ENCODE measurements at places on chromosomes 4 and X.

DNA sequence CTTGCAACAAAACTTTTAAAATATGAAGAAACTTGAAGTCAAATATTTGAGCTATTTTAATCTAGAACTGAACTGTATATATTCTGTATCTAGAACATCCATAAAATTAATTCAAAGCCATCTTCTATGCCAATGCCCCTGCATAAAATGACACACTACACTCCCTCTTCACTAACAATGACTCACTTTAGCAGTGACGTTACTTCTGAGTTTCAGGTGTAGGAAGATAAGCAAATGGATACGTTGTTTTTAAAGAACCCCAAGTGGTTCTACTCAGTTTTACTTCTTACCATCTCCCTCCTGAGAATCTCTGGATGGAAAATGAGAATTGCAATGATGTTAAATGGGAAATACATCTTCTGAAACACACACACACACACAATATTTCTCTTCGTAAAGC is 45.2 kb downstream of the CXXC4 start:
- no peak for DNase-seq

DNA sequence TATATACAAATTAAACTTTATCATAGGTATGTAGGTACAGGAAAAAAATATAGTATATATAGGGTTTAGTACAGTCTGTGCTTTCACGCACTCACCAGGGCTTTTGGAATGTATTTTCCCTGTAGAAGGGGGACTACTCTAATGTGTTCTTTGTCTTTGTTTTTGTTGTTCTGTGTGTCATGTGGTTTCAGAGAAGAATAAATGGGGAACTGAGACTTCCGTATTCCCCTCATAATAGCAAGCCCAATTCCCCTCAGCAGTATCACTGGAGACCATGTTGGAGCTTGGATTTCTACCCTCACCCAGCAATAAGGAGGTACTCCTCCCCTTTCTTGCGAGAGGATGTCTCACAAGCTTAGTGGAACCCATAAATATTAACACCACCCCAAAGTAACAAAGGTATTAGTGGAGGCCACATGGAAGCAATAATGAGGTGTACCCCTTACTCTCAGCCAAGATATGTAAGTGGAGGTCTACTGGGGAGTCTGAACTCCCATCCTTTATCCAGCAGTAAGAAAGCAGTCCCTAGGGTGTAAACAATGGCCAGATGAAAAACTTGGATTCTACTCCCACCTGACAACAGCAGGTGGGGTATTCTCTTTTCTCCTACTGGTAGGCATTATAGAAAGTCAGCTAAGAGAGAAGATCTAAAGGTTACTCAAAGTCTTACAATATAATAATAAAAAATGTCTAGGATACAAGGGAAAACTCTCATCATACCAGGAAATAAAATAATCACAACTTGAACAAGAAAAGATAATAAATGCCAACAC is 805.4 kb upstream of the GALNTL6 start:
- no peak for DNase-seq

DNA sequence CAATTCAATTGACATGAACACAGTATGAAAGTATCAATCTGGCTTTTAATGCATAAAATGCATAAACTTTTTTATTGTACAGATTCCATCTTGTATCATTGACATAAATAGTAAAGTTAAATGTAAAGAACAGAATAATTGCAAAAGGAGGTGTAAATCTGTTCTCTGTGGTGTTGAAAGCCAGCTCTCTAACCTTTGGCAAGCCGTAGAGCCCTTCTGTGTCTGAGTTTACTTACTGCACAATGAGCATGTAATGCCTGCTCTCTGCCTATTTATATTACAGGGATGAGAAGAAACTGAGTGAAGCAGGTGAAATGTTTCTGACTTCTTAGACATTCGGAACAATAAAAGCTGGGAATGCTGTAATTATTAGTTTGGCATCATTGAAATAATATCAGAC is 389.3 kb upstream of the EPHA5 start:
- DNase-seq = no peak

GRCh38 chr4:12987284-12987683 is 496.9 kb downstream of the RAB28 start:
- DNase-seq = no peak

DNA sequence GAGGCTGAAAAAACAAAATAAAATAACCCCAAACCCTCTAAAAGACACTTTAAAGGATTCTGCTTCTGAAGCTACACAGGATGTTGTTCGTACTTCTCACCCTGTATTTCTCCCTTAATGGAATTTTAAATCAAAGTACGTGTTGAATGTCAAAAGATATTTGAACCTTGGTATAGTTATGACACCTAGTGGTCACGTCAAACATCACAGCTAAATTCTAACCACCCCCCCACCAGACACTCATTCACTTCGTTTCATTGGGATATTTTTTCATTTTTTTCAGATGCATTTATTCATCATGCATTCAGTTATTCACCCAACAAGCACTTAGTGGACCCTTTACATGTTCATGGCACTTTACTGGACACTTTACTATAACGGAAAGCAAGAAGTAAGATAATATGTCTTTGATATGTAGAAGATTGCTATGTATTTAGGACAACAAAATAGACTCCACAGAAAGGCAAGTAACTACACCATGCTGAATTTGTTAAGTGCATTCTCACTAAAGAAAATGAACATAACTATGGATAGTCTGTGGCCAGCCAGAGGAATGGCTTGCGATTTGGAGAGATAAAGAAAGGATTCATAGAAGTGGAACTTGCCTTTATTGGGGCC is 62.5 kb upstream of the GPR174 start:
- peak; percentile 61 for DNase-seq

GRCh38 chr4:85126991-85127591 is 160.6 kb upstream of the WDFY3 start:
- DNase-seq = no peak

- no peak for DNase-seq
Observed at GRCh38 chr4:70868778-70869177, 29.1 kb upstream of the GRSF1 start.

DNA sequence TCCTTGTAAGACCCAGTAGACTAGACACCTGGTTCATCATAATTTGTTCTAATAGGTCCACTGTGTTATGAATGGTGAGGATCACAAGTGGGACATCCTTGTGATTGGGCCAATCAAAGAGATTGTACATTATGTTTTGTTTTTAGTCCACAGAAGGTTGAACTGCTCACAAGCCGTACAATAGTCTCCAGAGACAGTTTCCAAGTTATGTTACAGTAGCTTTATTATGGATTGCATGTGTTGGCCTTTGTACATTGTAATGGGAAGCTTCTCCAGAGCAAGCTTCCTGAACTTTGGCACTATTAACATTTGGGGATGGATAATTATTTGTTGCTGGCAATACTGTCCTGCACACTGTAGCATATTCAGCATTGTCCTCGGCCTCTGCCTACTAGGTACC is 86.1 kb downstream of the MAGEB10 start:
- no peak for DNase-seq

- no peak for DNase-seq
Observed at GRCh38 chr4:7259039-7259438, 66.7 kb downstream of the SORCS2 start.

DNA sequence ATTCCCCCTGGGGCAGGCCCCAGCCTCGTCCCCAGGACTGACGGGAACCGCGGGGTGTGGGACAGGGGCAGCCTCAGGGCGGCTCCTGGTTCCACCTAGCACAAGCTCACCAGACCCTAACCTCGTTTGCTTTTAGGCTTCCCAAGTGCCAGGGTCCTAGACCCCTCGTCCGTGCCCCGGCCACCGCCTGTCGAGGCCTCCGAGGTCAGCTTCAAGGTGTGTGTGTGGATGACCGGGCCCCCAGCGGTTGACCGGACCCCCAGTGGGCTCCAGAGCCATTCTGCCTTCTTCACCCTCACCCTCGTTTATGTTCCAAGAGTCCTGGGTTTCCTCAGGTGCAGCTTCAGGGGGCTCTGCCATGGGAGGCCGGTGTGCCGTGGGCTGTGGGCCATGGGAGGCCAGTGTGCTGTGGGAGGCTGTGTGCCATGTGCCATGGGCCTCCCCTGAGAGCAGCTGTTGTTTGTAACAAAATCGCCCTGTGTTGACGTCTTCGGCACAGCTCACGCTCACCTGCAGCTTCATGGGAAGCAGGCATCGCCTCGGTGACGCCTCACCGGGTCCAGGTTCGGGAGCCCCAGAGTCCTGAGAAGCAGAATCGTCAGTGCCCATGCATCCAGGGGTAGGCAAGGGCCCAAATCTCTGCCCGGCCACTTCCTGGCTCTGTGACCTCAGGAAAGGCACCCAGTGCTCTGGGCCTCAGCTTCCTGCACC is 43.0 kb upstream of the HMX1 start:
- no peak for DNase-seq

- DNase-seq = peak; percentile 37
Observed at GRCh38 chrX:41664908-41665307, 23.9 kb upstream of the GPR34 start.

DNA sequence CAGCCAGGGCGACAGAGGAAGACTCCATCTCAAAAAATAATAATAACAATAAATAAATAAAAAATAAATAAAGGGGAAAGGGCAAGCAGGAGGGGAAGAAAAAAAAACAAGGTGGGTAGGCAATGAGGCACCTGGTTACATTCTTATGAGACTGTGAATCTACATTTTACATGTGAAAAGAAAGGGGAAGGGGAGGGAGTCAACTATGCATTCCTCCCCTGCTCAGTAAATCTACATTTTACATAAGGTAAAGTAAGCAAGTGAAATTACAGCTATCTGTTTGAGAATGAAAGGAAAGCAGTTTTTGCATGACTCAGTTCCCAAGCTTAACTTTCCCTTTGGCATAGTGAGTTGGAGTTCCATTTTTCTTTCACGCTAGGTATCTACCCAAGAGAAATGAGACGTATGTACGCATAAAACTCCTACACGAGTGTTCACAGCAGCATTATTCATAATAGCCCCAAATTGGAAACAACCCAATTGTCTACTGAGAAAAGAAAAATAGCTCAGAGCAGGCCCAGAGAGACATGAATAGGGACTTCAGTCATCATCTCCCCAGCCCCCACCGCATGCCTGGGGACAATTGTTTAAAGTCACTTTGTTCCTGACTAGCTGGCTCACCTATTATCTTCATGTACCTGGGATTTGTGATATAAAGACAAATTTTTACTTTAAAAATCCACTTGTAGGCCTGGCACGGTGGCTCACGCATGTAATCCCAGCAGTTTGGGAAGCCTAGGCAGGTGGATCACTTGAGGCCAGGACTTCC is 52.4 kb downstream of the DDX3X start:
- no peak for DNase-seq

GRCh38 chr4:118920247-118920646 is 31.6 kb downstream of the SYNPO2 start:
- DNase-seq = peak; percentile 45

DNA sequence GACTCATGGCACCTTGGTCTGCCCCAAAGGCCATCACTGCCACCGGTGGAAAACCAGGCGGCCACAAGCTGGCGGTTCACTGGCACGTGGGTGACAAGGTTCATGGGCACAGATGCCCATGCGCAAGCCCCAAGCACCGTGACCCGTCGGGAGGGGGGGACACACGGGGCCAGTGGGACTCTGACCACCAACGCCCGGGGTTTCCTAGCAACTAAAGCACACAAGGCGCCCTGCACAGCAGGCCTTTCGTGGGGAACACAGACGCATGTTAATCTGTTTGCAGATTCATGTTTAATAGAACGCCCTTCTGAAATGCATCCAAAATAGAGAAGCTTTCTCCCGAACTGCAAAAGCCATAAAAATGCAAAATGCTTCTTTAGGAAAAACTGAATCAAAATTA is 43.9 kb downstream of the FAM53A start:
- no peak for DNase-seq

GRCh38 chrX:40778861-40779575 is 43.7 kb upstream of the MED14 start:
- no peak for DNase-seq

DNA sequence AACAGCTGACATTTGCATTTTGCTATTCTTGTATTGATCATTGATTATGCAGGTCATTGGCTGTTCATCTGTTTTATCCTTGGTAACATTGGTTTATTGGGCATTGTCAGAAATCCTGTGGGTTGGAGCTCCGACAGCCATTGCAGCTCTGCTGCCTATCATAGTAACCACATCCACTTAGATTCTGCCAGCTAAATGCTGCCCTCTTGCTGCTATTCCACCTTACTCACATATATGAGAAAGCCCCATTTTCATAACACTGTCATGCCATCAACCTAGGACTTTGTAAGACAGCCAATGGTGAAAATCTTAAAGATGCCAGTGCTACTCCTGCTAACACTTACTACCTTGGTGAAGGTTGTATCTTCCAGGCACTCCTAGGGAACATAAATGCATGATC is 187.3 kb upstream of the CXCL13 start:
- peak; percentile 19 for DNase-seq
